ENCODE measurements at places on chromosomes 3 and 15.

- DNase-seq = no peak
Observed at GRCh38 chr15:92809880-92810361, 90.2 kb upstream of the CHD2 start.

DNA sequence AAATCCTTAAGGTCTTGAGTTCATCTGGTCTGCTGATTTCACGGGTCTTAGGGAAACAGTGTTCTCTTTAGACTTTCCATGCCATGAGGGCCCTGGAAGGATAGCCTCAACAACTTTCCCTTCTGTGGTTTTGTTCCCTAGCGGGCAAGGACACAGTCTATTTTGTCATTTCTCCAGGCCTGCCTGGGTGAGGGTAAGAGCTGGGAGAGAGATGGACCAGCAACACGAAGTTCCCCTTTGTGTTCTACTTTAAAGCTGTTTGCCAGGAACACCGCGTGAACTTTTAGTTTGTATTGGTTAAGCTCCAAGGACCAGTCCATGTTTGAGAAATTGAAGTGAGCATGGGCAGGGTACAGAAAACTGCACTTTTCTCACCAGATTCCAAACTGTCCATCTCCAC, 20.9 kb downstream of the ST3GAL6 start:
- no peak for DNase-seq

DNA sequence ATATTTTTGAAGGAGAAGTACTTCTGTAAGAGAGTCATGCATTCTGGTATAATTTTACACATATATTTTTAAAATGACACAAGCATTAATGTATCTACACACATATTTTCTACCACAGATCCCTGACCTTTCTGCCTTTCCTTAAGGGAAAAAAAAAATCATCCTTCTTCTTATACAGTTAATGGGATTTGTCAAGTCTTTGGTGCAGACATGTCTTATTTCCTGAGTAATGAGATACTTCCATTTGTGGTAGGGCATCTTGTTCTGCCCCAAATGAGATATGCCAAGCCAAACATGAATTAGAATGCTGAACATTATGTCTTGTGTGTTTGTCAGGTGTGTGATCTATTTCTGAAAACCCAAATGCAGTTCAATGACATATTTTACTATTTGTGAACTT, 329.9 kb downstream of the RBMS3 start:
- no peak for DNase-seq

GRCh38 chr15:71093054-71094024, 21.9 kb upstream of the THSD4 start:
- no peak for DNase-seq

- DNase-seq = no peak
Observed at GRCh38 chr15:88232771-88233201, 23.8 kb downstream of the NTRK3 start.

DNA sequence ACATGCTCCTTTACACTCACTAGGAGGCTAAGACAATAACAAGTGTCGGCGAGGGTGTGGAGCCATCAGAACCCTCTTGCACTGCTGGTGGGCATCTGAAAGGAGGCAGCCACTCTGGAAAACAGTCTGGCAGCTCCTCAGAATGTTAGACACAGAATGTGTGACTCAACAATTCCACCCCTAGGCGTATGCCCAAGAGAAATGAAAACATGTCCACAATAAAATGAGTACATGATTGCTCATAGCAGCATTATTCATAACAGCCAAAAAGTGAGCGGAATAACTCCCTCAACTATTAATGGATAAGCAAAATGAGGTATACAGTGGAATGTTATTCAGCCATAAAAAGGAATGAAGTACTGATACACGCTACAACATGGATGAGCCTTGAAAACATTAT, 57.8 kb downstream of the WNT7A start:
- no peak for DNase-seq

- DNase-seq = no peak
Observed at GRCh38 chr3:171846597-171846996, 3.4 kb downstream of the TMEM212 start.

GRCh38 chr15:63059573-63060216, 17.1 kb downstream of the TPM1 start:
- DNase-seq = no peak

- no peak for DNase-seq
Observed at GRCh38 chr3:124859025-124859424, 28.1 kb downstream of the ITGB5 start.

DNA sequence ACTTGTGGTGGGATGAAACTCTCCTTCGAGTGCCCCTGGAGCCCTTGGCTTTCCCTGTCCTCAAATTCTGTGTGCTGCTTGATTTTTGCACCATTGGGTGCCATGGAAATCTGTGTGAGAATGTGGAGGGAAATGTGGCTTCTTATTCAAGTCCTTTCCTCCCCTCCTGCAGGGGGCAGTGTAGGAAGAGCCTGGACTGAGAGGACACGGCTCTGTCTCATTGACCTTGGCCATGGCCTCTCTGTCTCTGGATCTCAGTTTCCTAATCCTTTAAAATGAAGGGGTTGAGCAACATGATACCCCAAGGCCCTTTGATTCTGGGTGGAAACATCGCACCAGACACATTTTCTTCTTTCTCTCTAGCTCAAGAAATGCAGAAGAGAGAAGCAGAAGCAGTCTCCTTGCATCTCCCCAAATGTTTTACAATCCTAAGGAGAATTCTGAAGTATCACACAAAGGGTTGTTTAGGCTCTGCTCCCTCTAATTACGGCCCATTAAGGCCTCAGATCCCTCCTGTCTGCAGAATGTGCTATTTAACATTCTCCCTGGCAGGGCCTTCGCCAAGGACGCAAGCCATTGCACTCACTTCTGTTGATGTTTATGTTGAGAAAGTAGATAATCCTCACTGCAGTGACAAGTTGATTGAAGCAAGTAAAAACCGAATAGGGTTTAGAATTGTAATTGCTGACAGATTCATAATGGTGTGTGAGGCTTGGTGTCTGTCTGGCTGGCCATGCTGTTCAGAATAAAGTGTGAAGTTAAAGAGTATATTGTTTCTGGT, 169.1 kb downstream of the TPRG1 start:
- DNase-seq = peak; percentile 73

DNA sequence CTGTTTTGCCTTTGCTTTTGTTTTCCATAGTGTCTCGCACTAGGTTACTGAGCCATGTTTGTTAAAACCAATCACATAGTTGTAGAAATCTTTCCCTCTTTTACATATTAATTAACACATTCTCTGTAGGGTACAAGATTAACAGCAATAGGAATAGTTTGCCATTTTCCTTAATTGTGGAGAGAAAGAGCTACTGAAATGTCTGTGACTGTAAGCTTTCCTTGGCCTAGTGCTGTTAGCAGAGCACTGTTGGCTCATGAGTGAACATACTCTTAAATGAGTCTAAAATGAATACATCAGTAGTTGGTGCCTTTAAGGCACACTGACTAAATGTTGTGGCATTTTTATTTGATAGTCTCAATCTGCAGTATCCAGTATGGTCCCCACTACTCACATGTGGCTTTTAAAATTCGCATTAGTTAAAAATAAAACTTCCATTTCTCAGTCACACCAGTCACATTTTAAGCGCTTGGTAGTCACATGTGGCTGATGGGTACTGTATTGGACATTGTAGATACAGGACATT, 28.2 kb downstream of the CHD2 start:
- no peak for DNase-seq

DNA sequence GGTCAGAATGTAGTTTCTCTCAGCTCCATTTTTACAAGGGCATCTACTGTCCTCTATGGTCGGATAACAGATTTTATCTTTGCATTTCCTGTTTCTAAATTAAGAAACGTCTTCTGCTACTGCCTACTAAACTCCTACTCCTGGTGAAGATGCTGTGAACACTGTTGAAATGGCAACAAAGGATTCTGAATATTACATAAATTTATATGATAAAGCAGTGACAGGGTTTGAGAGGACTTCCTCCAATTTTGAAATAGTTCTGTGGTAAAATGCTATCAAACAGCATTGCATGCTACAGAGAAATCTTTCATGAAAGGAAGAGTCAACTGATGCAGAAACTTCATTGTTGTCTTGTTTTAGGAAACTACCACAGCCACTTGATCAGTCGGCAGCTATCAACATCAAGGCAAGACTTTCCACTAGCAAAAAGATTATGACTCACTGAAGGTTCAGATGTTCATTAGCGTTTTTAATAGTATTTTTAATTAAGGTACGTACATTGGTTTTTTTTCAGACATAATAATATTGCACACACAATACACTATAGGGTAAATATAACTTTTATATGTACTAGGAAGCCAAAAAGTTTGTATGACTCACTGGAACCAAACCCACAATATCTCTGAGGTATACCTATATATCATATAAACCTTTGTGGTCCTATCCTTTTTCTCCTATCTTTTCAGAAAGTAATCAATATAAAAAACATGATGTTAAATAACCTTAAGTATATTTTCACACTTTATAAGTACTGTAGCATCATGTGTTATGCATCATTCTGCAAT, 156.1 kb downstream of the STAG1 start:
- no peak for DNase-seq

- no peak for DNase-seq
Observed at GRCh38 chr3:155500194-155500818, 206.8 kb upstream of the STRIT1 start.

GRCh38 chr3:53822331-53822741, 23.9 kb downstream of the CHDH start:
- DNase-seq = no peak

Measured in GM23338 (cell line).